ENCODE measurements at places on chromosomes 2 and 18.

DNA sequence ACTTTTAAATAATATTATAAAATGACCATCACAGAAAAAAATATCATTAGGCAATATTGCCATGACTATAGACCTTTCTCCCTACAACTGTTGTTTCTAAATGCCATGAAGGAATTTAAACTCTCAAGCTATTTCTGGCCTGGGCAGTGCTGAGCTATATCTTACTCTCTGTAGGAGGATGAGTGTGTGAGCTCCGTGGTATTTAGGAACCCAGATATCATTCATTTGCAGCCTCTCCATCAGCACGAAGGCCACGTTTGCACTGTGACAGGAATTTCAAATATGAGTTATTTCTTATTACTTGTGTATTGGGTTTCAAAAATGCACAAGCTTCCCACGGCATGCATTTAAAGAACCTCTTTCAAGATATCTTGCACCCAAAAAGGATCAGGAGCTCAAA is 35.0 kb upstream of the SOX11 start:
- DNase-seq: no peak

DNA sequence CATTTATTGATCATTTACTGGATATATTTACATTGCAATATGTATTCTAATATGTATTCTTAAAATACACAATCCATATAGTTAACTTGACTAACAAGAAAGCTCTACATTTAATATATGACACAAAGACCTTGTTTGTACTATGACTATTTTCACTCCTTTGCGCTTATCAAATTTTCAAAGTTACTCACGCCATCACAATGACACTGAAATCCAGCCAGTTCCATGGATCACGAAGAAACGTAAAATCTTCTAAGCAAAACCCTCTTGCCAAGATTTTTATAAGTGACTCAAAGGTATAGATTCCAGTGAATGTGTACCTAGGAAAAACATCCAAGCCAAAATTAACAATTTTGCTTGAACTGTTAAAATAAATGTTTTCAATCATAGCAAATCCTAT is 39.6 kb downstream of the SCN3A start:
- DNase-seq: no peak

DNA sequence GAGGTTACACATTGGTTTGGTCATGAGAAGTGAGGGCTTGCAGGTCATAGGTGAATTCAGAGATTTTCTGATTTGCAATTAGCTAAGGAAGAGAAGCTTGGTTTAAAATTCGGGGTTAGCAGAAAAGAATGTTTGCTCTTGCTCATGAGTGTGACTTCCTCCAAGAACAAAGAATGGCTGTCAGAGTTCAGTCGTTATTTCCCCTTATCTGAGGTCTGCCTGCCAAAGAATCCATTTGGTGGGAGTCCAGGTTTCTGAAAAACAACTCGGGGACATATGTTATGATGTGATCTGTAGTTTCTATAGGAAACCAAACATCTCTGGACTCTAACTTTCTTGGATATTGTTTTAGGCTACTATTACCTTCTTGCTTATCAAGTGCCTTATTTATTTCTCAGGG is 3.2 kb upstream of the UGT1A6 start:
- DNase-seq: no peak

DNA sequence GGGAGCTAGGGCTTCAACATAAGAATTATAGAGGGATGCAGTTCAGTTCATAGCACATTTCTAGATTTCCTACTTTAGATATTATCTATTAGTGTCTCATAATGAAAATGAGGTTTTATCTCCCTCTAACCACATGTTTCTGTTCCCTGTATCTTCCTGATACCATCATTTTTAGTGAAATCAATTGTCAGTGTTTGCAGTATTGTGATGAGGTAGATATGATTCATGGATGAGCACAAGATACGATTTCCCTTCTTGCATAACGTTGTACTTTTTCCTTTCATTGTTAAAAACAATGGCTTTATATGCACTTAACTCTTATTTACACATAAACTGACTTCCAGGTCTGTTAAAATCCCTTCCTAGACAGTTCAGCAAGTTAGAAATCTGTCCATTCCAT is 211.4 kb downstream of the ZBTB7C start:
- no peak for DNase-seq

GRCh38 chr2:194270648-194271047 is 1386.4 kb upstream of the SLC39A10 start:
- no peak for DNase-seq

GRCh38 chr2:207616185-207616584 is 9.0 kb downstream of the METTL21A start:
- no peak for DNase-seq

DNA sequence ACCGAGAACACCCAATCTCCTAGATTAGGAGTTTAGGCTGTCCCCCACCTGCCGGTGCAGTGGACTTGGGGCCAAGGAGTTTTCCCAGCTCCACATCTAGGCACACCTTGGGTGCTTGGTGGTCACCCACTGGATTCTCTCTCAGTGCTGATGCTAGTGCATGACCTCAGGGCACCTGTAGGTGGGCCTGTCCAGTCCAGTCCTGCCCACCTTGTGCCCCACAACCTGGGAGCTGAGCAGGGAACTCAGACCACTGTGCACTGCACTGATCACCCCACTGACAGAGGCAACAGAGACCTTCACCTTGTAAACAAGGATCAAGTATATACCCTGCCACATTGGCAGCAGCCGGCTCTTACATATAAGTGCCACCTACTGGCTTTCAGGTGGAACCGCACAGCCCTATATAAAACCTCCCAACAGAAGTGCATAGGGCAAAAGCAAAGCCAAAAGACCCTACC is 12.7 kb upstream of the CDH19 start:
- DNase-seq: peak; percentile 1

All from LNCaP clone FGC (cell line).